PC-3 (cell line): ENCODE measurements at places on chromosomes 2 and 18.

DNA sequence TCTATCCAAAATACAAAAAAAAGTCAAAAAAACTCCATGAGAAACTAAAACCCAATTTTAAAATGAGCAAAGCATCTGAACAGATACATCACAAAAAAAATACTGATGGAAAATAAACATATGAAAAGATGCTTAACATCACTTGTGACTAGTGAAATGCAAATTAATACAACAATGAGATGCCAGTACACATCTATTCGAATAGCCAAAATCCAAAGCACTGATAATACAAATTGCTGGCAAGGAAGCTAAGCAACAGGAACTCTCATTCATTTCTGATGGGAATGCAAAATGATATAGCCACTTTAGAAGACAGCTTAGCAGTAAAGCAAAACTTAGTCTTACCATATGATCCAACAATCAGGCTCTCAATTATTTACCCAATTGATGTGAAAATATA is 190.2 kb upstream of the FN1 start:
- H3K27ac ChIP-seq: no peak overlapping the region
- H3K27me3 ChIP-seq: no peaks in the 10 kb centered on the region
- no peak for DNase-seq
- H3K4me1 ChIP-seq: no peaks in the 10 kb centered on the region
- no peaks in the 10 kb centered on the region for H3K36me3 ChIP-seq

- H3K27ac ChIP-seq: no peak overlapping the region
- DNase-seq: no peak
- H3K4me1 ChIP-seq: no peaks in the 10 kb centered on the region
- no peak overlapping the region for H3K4me3 ChIP-seq
- H3K36me3 ChIP-seq: no peaks in the 10 kb centered on the region
- no peaks in the 10 kb centered on the region for H3K27me3 ChIP-seq
These were observed 103.8 kb downstream of the EPHA4 start for GRCh38 chr2:221468317-221468716.

- H3K27me3 ChIP-seq: no peaks in the 10 kb centered on the region
- H3K36me3 ChIP-seq: no peaks in the 10 kb centered on the region
These were observed 63.9 kb downstream of the CCBE1 start for GRCh38 chr18:59633317-59633716.

- no peaks in the 10 kb centered on the region for H3K4me1 ChIP-seq
- no peak overlapping the region for H3K27ac ChIP-seq
These were observed 693.2 kb downstream of the KCNJ3 start for GRCh38 chr2:155391613-155392130.

DNA sequence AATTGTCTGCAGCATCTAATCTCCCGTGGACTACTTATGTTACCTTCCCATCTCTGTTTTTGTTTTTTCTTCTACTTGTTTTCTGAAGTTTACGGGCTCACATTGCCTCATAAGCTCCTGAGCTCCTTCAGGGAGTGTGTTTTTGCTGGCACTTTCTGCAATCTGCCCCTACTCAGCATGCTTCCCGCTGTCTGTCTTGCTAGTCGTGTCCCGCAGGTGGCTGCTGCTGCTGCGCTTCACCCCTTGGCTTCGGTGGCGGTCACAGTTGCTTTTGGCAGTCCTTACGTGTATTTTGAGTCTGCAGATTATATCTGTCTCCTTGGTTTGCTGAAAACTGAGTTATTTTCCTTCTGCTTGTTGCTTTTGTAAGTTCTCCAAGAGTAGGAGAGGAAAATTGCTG is 37.3 kb downstream of the FER1L5 start:
- no peaks in the 10 kb centered on the region for H3K4me1 ChIP-seq
- no peak for DNase-seq
- H3K27ac ChIP-seq: no peak overlapping the region
- no peaks in the 10 kb centered on the region for H3K36me3 ChIP-seq

DNA sequence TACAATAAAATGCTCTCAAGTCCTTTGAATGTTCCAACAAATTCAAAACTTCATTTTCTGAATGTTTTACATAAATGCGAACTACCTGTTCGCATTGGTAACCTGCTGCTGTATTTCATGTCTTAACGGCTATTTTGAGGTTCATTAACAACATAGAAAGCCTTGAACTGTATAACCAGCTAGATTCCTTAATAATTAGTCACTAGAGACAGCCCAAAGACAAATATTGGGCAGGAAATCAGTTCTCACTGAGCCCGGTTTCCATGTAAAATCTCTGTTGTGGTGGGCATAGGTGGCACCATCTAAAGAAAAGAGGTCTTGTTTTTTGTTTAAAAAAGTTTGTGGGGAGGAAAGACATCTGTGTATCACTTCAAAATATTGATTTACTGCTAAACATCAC is 29.2 kb downstream of the PDIA6 start:
- H3K27me3 ChIP-seq: no peaks in the 10 kb centered on the region
- H3K36me3 ChIP-seq: peaks cover 65% of the 10 kb centered on the region
- DNase-seq: peak; percentile 72
- no peak overlapping the region for H3K4me3 ChIP-seq
- no peak overlapping the region for H3K27ac ChIP-seq

- H3K27ac ChIP-seq: no peak overlapping the region
- no peaks in the 10 kb centered on the region for H3K27me3 ChIP-seq
- H3K4me1 ChIP-seq: no peaks in the 10 kb centered on the region
- no peak overlapping the region for H3K4me3 ChIP-seq
- DNase-seq: no peak
These were observed 52.1 kb upstream of the ITGA6 start for GRCh38 chr2:172375251-172375650.

DNA sequence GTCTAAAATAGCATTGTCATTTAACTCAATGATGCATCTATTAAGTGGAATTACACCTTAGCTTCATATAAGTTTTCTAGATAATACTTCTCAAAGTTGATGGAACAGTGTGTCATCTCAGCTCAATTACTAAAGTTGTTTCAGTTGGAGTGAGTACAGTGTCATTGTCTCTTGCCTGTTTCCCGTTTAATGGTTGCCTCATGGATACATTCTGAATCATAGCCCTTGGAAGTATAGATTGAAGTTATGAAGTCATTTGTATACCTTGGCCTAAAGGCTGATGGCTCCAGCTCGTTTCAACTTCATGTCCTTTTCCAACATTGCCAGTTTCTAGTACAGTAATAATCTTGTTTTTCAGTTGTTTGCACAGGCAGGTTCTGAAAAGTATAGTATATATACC is 130.5 kb upstream of the NOSTRIN start:
- H3K4me1 ChIP-seq: no peaks in the 10 kb centered on the region
- no peaks in the 10 kb centered on the region for H3K36me3 ChIP-seq
- no peak overlapping the region for H3K27ac ChIP-seq
- no peaks in the 10 kb centered on the region for H3K27me3 ChIP-seq
- no peak overlapping the region for H3K4me3 ChIP-seq

- no peaks in the 10 kb centered on the region for H3K4me1 ChIP-seq
- no peak overlapping the region for H3K27ac ChIP-seq
- H3K4me3 ChIP-seq: no peak overlapping the region
- no peaks in the 10 kb centered on the region for H3K27me3 ChIP-seq
- H3K36me3 ChIP-seq: no peaks in the 10 kb centered on the region
These were observed 488.9 kb upstream of the SOX11 start for GRCh38 chr2:5203134-5203755.

GRCh38 chr18:3245853-3246634 is 1.6 kb upstream of the MYL12A start:
- peak; percentile 94 for DNase-seq
- peak overlapping the region; percentile 92 for H3K4me3 ChIP-seq
- peak overlapping the region; percentile 79 for H3K27ac ChIP-seq

- no peak overlapping the region for H3K27ac ChIP-seq
- H3K27me3 ChIP-seq: no peaks in the 10 kb centered on the region
- H3K4me1 ChIP-seq: no peaks in the 10 kb centered on the region
- DNase-seq: peak; percentile 12
- no peaks in the 10 kb centered on the region for H3K36me3 ChIP-seq
These were observed 160.6 kb upstream of the RMP24 start for GRCh38 chr18:35811896-35812295.

GRCh38 chr2:45450634-45451033 is 160.4 kb downstream of the SRBD1 start:
- no peaks in the 10 kb centered on the region for H3K36me3 ChIP-seq
- H3K27me3 ChIP-seq: no peaks in the 10 kb centered on the region
- H3K4me1 ChIP-seq: no peaks in the 10 kb centered on the region
- no peak for DNase-seq
- H3K4me3 ChIP-seq: no peak overlapping the region
- no peak overlapping the region for H3K27ac ChIP-seq

GRCh38 chr18:42069036-42069435 is 114.0 kb downstream of the PIK3C3 start:
- peak; percentile 39 for DNase-seq
- H3K36me3 ChIP-seq: no peaks in the 10 kb centered on the region
- H3K4me3 ChIP-seq: no peak overlapping the region
- H3K27ac ChIP-seq: no peak overlapping the region
- H3K4me1 ChIP-seq: peaks cover under 1% of the 10 kb centered on the region; the same call in 1 of the 2 replicates
